RCC 7860 (cell line): ENCODE measurements at places on chromosomes 4 and X.

DNA sequence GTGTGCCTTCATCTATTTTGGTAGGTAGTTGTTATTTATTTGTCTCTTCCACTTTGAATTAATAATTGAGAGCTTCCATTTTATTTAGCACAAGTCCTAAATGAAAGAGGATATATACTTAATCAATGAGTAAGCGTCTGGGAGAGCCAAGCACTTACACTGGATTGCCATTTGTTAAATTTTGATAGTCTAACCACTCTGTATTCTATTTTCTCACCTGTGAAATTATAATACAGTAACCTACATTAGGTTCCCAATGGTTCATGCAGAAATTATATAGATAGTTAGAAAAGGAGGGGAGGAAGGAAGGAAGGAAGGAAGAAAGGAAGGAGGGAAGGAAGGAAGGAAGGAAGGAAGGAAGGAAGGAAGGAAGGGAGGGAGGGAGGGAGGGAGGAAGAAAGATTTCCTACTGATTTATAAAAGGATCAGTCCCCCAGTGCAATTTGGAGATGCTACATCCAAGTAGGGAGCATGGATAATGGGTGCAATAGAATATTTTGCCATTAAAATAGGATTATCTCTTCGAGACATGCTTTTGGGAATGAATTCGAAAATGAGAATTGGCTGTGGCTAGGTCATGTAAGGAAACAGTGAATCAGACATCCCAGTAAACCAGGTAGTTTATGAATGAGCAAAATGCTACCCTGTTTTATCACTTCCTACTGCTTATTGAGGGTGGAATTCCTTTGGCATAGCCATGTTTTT, 239.8 kb downstream of the PCDH7 start:
- DNase-seq: no peak

GRCh38 chrX:53190363-53190960, 34.5 kb downstream of the KDM5C start:
- no peak for DNase-seq

- DNase-seq: no peak
These were observed 8.1 kb downstream of the IL1RAPL1 start for GRCh38 chrX:28595346-28595745.

- DNase-seq: no peak
These were observed 330.5 kb upstream of the AADAT start for GRCh38 chr4:170420255-170420693.

DNA sequence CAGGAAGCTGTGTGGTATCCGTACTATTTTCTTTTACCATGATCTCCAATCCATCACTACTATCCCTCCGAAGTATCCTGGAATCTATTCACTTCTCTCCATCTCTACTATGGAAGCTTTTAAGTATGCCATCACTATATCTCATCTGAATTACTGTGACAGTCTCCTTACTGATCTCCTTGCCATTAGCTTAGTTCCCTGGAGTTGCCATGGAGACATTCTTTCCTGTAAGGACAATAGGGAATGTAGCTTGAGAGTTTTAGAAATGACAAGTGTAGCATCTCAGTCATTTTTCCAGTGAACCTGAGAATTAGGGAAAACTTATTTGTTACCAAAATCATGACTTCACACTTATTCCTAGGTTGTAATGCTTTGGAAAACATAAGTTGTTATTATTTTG, 86.3 kb downstream of the HPGD start:
- no peak for DNase-seq

DNA sequence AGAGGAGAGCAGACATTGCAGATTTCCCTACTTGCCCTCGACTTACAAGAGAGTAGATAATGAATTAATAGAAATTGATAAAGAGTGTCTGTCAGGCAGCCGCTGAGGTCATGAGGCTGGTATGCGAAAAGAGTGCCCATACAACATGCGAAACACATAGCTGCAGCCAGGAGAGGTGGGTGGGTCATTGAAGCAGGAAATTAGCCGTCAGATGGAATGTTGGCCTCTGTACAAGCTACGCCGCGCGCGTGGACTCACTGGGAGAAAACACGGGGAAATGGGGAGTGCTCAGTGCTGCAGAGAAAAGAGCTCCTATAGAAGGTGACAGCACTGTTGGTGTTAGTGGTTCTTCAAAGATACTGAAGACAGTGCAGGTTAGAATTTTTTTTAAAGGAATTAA, 125.1 kb downstream of the RAPGEF2 start:
- peak; percentile 48 for DNase-seq

- DNase-seq: no peak
These were observed 43.9 kb downstream of the TMEM154 start for GRCh38 chr4:152635851-152636250.

DNA sequence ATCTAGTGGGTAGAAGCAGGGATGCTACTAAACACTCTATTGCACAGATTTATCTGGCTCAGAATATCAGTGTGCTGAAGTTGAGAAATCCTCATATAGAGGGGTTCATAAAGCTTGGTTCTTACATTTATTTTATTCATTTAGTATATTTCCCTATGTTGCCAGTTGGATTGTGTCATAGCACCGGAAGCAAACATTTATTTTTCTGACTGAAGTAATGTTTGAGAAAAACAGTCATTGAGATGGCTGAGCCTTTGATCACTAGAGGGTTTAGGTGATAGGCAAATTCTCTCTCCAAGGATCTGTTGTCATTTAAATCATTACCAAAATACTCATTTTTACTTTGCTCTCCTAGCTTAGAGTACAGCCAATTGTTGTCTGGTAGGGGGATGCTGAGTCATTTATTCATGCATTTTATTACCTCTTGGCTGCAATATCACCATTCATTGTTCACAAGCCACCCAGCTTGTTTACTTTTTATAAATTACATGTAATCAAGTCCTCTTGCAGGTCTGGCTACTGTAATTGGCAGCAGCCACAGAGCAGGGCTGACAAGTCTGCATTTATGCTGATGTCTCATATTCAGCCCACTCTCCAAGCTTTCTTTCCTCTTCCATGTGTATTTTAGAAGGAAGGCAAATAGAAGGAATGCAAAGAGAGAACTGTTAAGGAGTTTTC, 15.2 kb downstream of the GAB1 start:
- DNase-seq: no peak

GRCh38 chr4:153507310-153508073, 41.3 kb downstream of the TMEM131L start:
- DNase-seq: no peak
